CD4-positive, alpha-beta T cell treated with Interleukin-15 for 1 hour (primary cell): ENCODE measurements at places on chromosomes 5 and 9.

DNA sequence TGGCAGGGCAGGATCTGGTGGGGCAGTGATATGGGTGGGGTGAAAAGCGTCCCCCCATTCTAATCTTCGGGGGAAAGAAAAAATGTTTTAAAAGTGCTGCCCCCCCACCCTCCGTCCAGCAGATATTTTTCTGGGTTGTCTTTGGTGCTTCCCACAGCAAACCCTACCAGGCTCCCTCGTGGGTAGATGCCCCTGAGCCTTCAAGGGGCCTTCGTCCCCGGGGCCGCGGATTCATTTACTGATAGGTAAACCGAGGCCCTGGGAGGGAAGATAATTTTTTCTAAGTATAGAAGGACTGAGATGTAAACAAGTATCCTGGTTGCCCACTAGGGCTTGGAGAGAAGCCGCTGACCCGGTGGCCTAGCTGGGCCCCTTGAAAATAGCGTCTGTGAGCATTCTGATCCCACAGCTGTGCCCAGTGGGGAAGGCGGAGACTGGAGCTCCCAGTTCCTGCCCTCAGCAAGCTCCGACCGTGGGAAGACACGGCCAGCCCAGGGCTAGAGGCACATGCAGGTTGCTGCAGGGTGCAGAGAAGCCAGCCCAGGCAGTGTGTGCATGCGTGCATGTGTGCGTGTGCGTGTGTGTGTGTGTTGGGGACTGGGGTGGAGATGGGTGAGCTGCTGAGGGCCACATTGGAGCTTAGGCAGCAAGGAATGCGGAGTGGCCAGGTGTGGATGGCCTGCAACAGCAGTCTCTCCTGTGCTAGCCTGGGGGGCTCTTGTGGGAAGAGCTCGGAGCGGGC lies 6.0 kb upstream of the RXRA start:
- DNase-seq: no peak

DNA sequence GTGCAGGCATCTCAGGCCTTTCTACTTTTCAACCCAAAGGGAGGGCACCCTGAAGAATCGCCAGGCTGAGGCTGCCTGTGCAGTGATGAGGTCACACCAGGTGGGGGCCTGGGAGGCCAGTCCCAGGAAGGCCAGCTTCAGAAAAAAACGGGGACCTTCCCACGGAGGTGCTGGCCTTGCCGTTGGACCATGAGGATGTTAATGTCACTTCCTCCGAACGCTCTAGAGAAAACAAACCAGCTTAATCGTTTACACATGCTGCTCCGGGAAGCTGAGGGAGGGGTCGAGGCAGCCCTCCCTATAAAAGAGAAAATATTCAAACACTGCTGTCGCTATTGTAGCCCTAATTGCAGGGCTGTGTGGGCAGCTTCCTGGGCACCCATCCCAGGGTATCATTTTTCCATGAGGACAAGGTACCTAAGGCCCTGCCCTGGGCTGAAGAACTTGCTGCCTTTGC lies 27.0 kb downstream of the PTGES start:
- no peak for DNase-seq

DNA sequence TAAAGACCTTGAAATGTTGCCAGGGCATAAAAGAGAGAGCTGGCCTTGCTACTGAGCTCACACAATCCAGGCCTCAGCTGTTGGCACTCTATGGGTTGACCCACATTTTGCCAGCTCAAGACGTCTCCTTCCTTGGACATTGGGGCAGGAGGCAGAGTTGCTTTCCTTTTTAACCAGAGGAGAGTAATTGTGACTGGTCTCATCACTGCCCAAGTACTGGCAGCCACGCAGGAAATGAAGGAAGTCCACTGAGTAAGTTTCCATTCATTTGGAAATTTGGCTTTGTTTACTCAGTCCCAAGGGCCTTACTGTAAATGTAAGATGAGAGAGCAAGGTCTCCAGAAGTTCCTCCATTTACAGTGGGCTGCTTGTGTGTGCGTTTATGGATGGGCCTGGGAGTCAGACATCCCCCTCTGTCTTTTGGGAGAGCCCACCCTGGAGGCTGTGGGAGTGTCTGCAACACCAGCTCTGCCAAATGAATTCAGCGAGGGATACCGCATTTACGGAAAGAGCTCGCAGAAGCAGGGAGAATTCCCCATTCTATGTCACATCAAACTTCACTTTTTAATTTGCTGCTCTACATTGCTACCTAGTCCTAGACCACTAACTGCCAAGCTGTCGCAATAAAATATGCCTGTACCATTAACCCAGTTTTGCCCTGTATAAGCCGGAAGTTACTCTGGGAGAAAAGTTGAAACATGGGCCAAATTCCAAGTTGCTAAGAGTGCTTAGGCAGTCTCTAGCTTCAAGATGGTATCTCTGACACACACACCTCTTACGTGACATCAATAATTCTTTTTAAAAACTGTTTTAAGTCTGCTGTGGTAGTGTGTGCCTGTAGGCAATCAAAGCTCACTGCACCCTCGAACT lies 24.5 kb upstream of the PDZD2 start:
- no peak for DNase-seq

GRCh38 chr5:40484495-40484894 lies 195.2 kb upstream of the PTGER4 start:
- DNase-seq: no peak
